Activated naive CD8-positive, alpha-beta T cell treated with anti-CD3 and anti-CD28 coated beads, Interleukin-2, amount 10 ng/mL, durations not matched to agents 7 days and 5 days (primary cell): ENCODE measurements at places on chromosomes 7 and 10. TPM values are rescaled to one million over a fixed set of nuclear protein-coding genes. Genes with fewer than 3 reads are reported as not detected.
A peak's percentile ranks its signal among the peaks of the same experiment; 100 is the strongest.

The CCDC3 gene
- not detected for total RNA-seq

The WNT2 gene
- not detected for total RNA-seq

The TRIM74 gene
- 1.6 TPM for total RNA-seq

The ADAMTS14 gene
- not detected for total RNA-seq

The PSPH gene
- 7.9 TPM for total RNA-seq

The CADPS2 gene
- not detected for total RNA-seq

DNA sequence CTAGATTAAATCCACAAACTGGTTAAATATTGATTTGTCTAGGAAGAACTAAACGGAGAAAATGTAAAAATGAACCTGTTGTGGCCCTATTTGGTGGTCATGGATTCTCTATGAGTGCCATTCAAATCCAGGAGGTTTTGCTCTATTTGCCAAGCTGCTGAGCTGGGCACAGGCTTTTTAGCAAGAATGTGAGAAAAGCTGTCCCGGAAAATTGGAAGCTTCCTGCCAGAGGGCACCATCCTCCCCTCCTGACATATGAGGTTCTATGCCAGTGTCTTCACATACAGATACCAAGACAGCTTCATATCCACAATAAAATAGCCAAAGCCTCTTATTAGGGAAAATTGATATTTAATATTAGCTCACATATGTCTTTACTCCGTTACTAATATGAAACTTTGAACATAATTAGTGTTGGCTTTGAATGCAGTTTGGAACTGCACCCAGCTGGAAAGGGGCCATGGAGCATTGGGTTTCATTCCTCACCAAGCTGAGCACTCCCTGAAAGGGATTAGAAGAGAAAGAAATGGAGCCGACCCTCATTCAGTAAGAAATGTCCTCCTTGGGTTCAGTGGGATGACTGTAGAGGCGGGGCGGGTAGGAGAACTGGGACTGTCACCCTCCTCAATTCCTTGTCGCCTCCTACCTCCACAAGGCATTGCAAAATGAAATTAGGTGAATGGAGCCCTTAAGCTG, 47.8 kb downstream of the NRCAM start:
- H3K36me3 ChIP-seq = no peaks in the 10 kb centered on the region
- no peak overlapping the region for H3K4me3 ChIP-seq
- H3K4me1 ChIP-seq = no peaks in the 10 kb centered on the region
- H3K27me3 ChIP-seq = no peaks in the 10 kb centered on the region
- no peak overlapping the region for H3K27ac ChIP-seq
- no peak for DNase-seq

DNA sequence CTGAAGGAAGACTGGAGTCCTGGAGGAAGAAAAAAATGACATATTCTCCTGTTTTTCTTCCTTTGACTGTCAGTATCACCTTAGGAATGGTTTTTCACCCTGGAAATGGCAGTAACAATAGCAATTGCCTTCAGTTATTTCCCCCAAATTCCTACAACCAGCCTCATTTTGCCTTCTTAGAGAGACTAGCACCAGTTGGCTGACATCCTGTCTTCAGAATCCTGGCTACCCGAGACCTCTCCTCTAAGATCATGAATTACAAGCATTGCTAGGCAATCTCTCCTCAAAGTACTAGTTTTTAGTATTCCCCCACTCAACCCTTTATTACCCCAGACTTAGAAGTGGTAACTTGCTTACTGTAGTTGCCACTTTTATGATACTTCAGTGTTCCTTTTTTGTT, 53.4 kb downstream of the TAS2R16 start:
- H3K27ac ChIP-seq = no peak overlapping the region
- no peak overlapping the region for H3K4me3 ChIP-seq
- H3K36me3 ChIP-seq = no peaks in the 10 kb centered on the region
- no peak for DNase-seq
- no peaks in the 10 kb centered on the region for H3K27me3 ChIP-seq

DNA sequence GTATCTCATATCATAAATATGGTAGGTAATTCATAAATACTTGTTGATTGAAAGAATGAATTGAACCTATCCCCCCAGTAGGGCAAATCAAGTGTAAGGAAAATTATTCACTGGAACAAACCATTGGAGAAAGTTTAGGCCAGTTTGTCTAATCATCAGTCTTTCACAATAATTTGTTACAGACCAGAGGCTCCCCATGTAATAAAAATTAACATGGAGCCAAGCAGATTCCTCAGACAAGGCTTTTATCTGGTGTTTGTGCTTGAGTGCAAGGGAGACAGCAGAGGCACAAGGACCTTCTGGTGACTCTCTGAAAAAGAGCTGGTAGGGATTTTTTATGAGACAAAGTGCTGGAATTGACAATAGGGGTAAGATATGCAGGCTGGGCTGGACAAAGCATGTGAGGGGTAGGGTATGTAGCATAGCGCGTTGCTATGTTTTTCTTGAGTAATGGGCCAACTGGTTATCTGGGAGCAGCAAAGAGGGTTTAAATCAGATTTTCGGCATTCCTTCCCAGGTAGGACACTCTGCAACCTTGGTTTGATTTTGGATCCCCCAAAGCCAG, 7.8 kb upstream of the PANK1 start:
- peaks cover 21% of the 10 kb centered on the region for H3K27me3 ChIP-seq
- no peak for DNase-seq
- no peak overlapping the region for H3K27ac ChIP-seq
- H3K4me3 ChIP-seq = no peak overlapping the region
- H3K4me1 ChIP-seq = peaks cover 7% of the 10 kb centered on the region
- H3K36me3 ChIP-seq = peaks cover 2% of the 10 kb centered on the region

GRCh38 chr7:5489991-5490536, 66.4 kb upstream of the TNRC18 start:
- H3K27ac ChIP-seq = no peak overlapping the region
- no peak overlapping the region for H3K4me3 ChIP-seq
- DNase-seq = no peak

DNA sequence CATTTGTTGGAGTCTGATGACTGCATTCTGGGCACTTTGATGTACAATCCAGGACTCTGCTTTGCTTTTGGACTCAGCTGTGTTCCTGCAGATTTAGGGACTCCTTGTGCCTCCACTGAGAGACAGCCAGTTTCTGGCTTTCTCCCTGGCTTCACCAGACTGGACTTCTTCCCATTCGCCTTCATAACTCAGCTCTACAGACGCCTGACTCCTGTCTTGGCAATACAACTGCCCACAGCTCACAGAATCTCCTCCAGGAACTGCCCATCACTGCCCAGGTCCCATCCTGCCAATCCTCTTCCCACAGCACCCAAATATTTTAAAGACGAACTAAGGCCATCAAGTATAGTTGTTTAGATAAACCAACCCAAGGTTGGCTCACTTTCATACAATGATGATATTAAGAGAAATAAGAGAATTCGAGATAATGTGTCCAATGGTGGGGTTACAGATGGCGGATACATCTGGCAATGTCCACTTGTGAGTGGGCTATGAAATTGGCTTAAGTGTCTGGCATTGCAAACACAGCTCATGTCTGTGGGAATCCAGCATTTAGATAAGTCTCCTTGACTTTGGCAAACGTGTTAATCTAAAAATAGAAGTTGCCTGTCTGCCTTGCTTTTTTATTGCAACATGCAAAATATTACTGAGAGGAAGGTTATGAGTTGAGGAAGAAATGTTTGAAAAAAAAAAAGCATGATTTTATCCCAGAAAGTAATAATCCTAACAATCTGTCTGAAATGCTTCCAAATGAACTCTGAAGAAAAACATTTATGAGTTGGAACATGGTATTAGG, 95.1 kb downstream of the ITGA8 start:
- no peak for DNase-seq
- H3K27me3 ChIP-seq = peaks cover 2% of the 10 kb centered on the region
- no peak overlapping the region for H3K27ac ChIP-seq
- H3K4me3 ChIP-seq = no peak overlapping the region

GRCh38 chr10:37865264-37865663, 7.9 kb upstream of the ZNF248 start:
- no peak overlapping the region for H3K27ac ChIP-seq
- H3K36me3 ChIP-seq = no peaks in the 10 kb centered on the region
- H3K4me1 ChIP-seq = no peaks in the 10 kb centered on the region
- H3K4me3 ChIP-seq = no peak overlapping the region

GRCh38 chr7:22894546-22894945, 71.9 kb upstream of the TOMM7 start:
- peaks cover 10% of the 10 kb centered on the region for H3K4me1 ChIP-seq
- DNase-seq = no peak
- no peaks in the 10 kb centered on the region for H3K36me3 ChIP-seq
- H3K27ac ChIP-seq = no peak overlapping the region

DNA sequence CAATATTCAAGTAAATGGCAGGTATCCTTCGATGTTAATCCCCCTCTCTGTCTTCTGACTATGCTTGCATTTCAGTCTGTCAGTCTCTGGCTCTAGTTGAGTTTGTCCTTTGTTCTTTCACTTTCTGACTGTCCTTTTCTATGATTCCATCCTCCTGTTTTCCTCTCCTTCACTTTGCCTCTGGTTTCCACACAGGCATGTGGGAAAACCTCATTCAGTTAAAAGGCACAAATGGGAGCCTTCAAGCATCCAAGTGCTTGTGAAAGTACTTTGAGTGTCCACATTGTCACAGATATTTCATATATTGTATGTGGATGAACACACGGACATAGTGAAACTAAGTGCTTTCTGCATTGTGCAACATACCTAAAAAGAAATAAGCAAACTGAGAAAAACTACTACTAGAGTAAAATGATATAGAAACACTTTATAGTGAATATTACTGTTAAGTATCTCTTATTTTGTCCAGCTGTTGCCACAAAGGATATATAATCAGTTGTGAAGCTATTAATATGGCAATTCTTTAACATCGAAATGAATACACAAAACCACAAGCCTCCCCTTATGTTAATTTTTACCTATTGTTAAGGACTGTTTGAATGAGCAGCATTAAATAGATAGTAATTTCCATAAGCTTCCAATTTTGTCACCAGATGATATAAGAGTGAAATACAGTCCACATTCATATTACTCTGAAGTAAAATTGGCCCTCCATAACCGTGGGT, 71.7 kb downstream of the NRBF2 start:
- H3K27me3 ChIP-seq = no peaks in the 10 kb centered on the region
- H3K4me3 ChIP-seq = peak overlapping the region; percentile 74

GRCh38 chr10:119191881-119192280, 13.3 kb upstream of the PRDX3 start:
- no peak overlapping the region for H3K4me3 ChIP-seq
- H3K4me1 ChIP-seq = peaks cover 20% of the 10 kb centered on the region
- DNase-seq = no peak
- no peak overlapping the region for H3K27ac ChIP-seq
- H3K36me3 ChIP-seq = peaks cover 2% of the 10 kb centered on the region
- H3K27me3 ChIP-seq = no peaks in the 10 kb centered on the region

GRCh38 chr10:77987671-77988255, 41.6 kb downstream of the POLR3A start:
- H3K27me3 ChIP-seq = no peaks in the 10 kb centered on the region
- H3K4me1 ChIP-seq = no peaks in the 10 kb centered on the region
- H3K36me3 ChIP-seq = peaks cover 12% of the 10 kb centered on the region
- no peak overlapping the region for H3K27ac ChIP-seq

DNA sequence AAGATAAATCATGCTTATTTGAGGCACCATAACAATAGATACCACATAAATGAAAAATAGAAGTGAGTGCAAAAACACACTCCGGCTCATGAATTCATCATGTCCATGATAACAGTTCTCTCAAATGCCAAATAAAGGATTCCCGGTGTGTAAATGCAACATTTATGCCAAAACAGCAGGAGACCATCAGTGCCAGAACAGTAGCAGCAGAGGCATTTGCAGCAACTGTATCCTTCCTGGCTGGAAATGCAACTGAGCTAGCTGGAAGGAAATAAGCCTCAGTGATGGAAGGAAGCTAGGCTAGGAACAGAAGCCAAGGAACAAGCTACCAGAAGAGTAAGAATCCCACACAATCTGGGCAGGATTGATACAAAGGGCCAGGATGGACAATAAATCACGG, 79.9 kb upstream of the THSD7A start:
- no peaks in the 10 kb centered on the region for H3K36me3 ChIP-seq
- no peak overlapping the region for H3K27ac ChIP-seq
- no peak overlapping the region for H3K4me3 ChIP-seq
- H3K27me3 ChIP-seq = no peaks in the 10 kb centered on the region
- no peak for DNase-seq

DNA sequence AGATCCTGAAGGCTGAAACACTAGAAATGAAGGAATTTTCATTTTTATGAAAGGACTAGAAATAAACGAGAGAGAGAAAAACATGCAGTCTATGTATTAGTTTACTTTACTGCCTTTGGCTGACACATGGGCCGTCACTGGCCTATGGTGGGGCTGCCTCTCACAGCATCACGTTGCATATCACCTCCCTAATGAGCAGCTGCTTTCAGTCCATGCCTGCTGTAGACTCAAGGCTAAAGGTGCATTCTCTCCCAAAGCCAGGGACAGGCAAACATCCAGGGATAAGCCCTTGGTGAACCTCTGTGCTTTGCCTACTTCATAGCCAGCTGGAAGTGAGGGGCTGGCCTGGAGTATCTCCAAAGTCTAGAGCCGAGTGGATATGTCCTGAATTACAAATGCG, 359.4 kb downstream of the GPAM start:
- no peak overlapping the region for H3K4me3 ChIP-seq
- no peak overlapping the region for H3K27ac ChIP-seq
- H3K27me3 ChIP-seq = peaks cover 2% of the 10 kb centered on the region
- H3K4me1 ChIP-seq = no peaks in the 10 kb centered on the region

DNA sequence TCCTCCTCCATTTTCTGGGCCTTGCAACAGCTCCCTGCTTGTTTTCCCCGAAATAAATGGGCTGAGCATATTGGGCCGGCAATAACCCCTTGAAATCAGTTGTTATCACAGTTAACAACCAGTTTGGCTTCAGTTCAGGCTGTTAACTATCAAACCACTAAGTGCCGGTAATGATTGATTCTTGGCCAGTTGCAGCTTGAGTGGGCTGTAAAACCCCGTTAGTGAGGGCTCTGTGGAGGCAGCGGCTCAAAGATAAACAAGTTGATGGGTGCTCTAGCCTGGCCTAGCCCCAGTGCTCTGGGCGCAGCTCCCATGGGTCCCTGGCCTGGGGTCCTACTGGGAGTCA, 8.3 kb downstream of the FGF8 start:
- H3K4me1 ChIP-seq = no peaks in the 10 kb centered on the region
- H3K4me3 ChIP-seq = no peak overlapping the region
- H3K27ac ChIP-seq = no peak overlapping the region
- peaks cover 39% of the 10 kb centered on the region for H3K27me3 ChIP-seq
- H3K36me3 ChIP-seq = no peaks in the 10 kb centered on the region

DNA sequence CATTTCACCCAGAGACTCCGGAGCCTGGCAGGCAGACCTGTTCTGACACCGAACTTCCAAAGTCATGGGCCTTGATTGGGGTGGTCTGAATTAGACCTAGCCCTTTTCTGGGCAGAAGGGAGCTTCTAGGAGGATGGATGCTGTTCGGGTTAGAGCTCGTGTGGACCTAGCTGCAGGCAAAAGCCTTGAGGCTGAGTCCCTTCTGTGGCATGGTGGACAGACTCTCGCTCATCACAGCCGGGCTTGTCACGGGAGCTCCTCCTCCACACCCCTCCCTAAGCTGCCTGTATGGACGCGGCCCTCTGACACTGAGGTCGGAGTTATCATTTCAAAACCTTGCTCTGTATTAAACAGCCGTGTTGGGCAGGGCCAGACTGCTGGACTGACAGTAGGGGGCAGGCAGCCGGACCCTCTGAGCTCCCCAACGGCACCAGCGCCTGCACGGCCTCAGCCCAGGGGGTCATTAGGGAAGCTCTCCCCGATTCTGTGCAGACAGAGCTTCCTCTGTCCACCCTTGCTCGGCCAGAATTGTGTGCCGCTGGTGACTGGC, 2.2 kb downstream of the IRF5 start:
- peak overlapping the region; percentile 74 for H3K27ac ChIP-seq
- peaks cover 24% of the 10 kb centered on the region for H3K27me3 ChIP-seq
- DNase-seq = no peak
- H3K4me1 ChIP-seq = peaks cover 26% of the 10 kb centered on the region
- H3K36me3 ChIP-seq = no peaks in the 10 kb centered on the region
